ENCODE measurements at places on chromosomes 16 and 17. TPM values are rescaled to one million over a fixed set of nuclear protein-coding genes. Genes with fewer than 3 reads are reported as not detected.

- DNase-seq = no peak
These were observed 975 bp downstream of the SNX29 start for GRCh38 chr16:11977376-11978041.

- no peak for DNase-seq
These were observed 11.4 kb downstream of the CAPNS2 start for GRCh38 chr16:55577887-55578286.

DNA sequence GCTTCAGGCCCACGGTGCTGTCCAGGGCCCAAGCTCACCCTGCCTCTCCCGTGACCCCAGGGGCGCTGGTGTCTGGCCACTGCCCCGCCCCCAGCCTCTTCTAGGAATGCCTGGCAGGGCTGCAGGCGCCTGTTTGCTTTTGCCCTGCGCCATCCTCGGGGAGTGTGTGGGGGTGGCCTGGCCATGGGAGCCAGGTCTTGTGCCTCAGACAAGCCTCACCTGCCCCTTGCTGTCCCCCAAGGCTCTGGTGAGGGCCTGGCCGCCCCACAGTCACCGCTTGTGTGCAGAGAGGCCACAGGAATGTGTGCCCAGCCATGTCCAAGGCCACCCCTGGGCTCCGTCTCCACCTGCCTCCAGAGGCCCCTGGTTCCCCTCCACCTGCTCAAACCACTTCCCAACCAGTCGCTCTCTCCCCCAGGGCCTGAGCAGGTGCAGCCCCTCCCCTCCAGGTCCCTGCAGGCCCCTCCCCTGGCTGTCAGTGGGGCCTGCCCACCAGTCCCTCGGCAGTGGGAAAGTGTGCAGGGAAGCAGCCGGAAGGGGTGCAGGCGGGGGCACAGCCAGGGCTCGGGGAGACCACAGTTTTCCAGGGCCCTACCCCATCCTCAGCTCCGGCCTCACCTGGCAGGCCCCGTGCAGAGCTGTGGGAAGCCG lies 841 bp upstream of the IGFALS start:
- DNase-seq = no peak

The FSCN2 gene
- 2.7 TPM for polyA plus RNA-seq

GRCh38 chr16:4944333-4945281 lies 7.7 kb upstream of the PPL start:
- peak; percentile 76 for DNase-seq

The CD19 gene
- polyA plus RNA-seq = 1.0 TPM

DNA sequence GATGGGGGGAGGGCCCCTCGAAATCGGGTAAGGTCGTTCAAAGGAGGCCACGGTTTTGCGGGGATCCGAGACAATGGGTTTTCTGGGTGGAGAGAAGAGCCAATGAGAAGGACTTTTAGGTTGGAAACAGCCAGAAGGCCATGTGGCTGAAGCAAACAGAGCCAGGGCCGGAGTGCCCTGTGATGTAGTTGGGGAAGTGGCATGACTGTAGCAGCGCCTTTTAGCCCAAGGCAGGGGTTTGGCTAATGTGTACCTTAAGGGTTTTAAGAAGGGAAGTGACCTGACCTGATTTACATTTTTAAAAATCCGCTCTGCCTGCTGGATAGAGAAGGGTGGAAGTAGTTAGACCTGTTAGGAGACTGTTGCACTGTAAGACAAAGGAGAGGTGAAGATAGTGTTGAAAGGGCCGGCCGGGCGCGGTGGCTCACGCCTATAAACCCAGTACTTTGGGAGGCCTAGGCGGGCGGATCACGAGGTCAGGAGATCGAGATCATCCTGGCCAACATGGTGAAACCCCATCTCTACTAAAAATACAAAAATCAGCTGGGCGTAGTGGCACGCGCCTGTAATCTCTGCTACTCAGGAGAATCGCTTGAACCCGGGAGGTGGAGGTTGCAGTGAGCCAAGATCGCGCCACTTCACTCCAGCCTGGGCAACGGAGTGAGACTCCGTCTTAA lies 1.0 kb downstream of the LYRM1 start:
- peak; percentile 72 for DNase-seq

- no peak for DNase-seq
These were observed 13.2 kb downstream of the RAI1 start for GRCh38 chr17:17694169-17695081.

The IGFALS gene
- 1.2 TPM for polyA plus RNA-seq

The HOXB1 gene
- polyA plus RNA-seq = 0.18 TPM

- DNase-seq = peak; percentile 75
These were observed 9.3 kb downstream of the RIPOR1 start for GRCh38 chr16:67537636-67538591.

The SENP3 gene
- 62.7 TPM for polyA plus RNA-seq

The ADAD2 gene
- polyA plus RNA-seq = 1.1 TPM

DNA sequence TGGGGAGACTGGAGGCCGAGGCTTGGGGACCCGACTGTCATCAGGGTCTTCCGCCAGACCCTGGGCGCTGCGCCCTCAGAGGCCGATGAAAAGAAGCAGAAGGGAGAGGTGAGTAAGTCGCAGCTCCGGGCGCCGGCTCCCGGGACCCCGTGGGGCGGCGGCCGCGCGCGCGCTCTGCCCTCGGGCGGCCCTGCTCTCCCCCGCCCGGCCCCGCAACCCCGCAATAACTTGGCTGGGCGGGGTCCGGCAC lies 392 bp upstream of the ABHD15 start:
- DNase-seq = no peak

The FBXW10 gene
- 0.78 TPM for polyA plus RNA-seq

DNA sequence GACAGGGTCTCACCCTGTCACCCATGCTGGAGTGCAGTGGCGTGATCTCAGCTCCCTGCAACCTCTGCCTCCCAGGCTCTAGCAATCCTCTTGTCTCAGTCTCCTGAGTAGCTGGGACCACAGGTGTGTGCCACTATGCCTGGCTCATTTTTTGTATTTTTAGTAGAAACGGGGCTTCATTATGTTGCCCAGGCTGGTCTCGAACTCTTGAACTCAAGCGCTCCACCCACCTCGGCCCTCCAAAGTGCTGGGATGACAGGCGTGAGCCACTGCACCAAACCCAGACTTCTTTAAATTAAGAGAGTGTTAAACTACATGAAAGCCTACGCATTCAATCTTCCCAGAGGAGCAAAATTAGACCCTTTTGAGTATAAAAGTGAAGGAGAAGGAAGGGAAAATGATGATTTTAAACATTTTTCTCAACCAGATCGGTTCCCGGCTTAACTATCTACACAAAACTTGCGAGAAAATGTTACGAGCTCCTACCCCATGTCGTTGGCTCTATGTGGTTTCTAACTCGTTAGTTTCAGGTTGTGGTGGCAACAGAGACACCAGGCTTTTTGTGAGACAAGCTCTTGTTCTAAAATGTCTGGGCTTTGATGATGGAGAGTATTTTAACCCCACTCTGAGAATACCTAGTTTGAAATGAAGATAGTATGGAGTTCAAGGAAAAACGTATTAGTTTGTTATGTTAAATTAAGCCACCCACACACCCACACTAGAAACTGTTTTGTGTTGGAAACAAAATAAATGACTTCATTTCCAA lies 26.3 kb downstream of the STAT5B start:
- DNase-seq = no peak

GRCh38 chr17:49353607-49354006 lies 8.4 kb downstream of the ZNF652 start:
- no peak for DNase-seq

The TMEM204 gene
- polyA plus RNA-seq = 15.3 TPM

The SMIM36 gene
- polyA plus RNA-seq = 0.14 TPM

The TBC1D3D gene
- polyA plus RNA-seq = 0.79 TPM

The CD7 gene
- 0.95 TPM for polyA plus RNA-seq

DNA sequence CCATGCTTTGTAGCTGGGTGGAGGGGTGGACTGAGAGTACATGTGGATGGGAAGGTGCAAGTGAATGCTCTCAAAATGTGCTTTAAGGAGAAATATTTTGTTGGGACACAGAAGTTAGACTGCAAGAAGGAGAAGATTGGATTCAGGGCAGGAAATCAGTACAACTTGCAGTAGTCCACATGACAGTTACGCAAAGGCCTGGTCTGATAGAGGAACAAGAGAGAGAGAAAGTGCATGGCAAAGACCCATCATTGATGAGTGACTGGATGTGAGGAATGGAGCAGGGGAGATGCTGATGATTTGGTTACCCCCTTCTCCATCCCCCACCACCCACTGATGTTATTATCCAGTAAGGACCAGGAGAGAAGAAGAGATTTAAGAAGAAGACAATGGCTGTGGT lies 472.8 kb downstream of the MAF start:
- DNase-seq = no peak

The FBXW10B gene
- 1.5 TPM for polyA plus RNA-seq

- DNase-seq = no peak
These were observed 6.5 kb downstream of the TM4SF5 start for GRCh38 chr17:4777969-4778760.

GRCh38 chr16:90046971-90047713 lies 27.9 kb upstream of the DBNDD1 start:
- DNase-seq = peak; percentile 53

GRCh38 chr17:8160741-8161221 lies 2.0 kb downstream of the VAMP2 start:
- no peak for DNase-seq

- no peak for DNase-seq
These were observed 151.1 kb upstream of the MAF start for GRCh38 chr16:79751471-79752184.

The IL17C gene
- not detected for polyA plus RNA-seq

- no peak for DNase-seq
These were observed 76.0 kb downstream of the METRNL start for GRCh38 chr17:83155128-83156121.

DNA sequence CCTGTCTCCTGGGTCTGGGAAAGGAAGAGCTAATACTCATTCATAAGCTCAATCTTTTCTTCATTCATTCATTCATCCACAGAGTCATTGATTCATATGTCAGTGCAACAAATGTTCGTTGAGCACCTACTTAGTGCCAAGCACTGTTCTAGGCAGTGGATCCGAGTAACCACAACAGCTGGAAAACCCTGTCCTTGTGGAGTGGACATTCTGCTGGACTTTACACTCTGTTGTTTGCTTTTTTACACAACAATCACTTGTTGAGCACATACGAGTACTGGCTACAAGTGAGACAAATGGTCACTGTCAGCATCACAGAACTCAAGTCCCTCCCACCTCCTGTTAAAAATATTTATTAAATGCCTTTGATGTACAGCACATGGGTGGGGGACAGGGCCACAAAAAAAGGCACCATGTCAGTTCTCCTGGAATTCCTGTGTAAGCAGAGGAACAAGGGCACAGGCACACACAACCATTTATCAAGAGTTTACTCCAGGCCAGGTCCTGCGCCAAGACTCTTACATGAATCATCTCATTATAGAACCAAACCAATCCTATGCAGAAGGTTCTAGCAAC lies 46.9 kb downstream of the TEKT5 start:
- DNase-seq = no peak

The ALDOA gene
- polyA plus RNA-seq = 362 TPM

DNA sequence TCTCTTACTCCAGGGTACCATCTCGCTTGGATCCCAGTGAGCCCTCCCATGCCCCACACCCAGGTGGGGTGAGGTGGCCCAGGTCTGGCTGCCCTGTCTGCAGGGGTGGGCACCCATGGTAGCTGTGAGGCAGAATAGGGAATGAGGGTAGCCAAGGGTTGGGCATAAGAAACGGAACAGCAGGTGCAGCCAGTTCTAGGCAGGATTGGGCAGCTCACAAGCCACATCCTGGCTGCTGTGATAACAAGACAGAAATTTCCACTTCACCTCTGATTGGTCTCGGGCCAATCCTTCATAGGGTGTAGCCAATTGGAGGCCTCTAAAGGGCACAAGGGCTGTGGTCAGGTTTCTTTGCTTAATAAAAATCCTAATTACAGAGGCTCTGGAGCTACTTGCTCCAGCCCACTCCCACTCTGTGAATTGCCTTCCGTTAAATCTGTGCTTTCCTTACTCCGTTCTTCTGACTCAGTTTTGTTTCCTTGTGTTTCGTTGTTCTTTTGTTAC lies 1.5 kb upstream of the ARHGDIG start:
- DNase-seq = peak; percentile 27

The SMIM5 gene
- polyA plus RNA-seq = 3.4 TPM

- DNase-seq = no peak
These were observed 129.6 kb downstream of the MRM1 start for GRCh38 chr17:36730857-36731490.

DNA sequence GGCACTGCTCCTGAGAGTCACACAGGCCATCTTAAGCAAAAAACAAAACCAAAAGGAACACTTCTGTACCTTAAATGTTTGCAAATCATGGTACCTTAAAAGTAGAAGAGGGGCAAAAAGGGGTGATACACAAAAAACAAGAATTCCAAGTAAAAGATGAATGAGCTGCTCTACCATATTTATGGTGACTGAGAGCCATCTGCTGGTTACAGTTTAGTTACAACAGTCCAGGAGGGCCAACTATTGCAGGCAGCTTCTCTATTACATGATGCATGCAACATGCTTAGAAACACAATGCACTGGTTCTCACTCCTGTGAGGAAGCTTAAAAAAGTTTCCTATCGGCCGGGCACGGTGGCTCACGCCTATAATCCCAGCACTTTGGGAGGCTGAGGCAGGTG lies 53.5 kb downstream of the STX8 start:
- DNase-seq = peak; percentile 38

GRCh38 chr17:75552425-75553294 lies 27.2 kb downstream of the LLGL2 start:
- DNase-seq = no peak

DNA sequence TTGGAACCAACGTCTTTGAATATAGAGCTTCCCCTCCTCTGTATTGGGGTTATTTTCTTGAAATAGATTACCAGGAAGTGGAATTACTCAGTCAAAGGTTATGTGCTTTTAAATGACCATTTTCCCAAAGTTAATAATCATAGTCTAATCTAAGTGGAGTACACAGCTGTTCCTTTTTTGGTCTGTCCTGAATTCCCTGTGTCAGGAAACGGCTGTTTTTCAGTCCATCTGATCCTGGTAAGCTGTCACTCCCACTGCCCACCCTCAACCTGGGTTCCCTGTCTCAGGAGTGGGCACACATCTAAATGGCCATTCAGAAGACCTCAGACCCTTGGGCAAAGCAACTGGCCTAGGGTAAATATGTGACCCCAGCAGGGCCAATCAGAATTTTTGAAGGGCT lies 57.6 kb upstream of the KSR1 start:
- no peak for DNase-seq

The C17orf100 gene
- polyA plus RNA-seq = 6.7 TPM

DNA sequence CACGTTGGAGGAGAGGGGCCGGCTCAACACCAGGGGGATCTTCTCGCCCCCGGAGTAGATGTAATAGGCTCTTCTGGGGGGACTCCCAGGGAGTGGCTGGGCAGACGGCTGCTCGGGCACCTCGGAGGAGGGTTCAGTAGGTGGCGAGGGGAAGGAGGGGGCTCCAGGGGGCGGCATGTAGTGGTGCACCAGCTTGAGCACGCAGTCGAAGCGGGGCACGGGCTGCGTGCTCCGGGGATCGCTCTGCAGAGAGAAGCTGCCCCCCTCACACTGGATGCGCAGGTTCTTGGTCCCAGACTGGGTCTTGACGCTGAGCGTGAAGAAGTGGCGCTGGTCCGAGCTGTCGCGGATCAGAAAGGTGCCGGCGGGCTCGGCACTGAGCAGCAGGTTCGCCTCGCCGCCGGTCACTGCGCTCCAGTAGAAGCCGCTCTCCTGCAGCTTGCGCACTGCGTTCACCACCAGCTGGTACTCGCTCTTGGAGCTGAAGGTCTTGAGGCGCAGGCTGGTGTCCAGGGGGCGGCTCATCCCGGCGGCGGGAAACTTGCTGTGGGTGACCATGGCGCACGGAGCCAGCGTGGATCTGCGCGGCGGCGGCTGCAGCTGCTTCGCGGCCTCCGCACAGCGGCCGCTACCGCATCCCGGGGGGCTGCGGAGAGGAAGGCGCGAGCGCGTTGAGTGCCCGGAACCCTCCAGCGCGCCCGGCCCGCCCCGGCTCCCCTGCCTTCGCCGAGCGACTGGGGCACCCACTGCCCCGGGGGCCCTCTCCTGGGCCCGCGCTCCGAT lies 1.1 kb downstream of the SOCS3 start:
- no peak for DNase-seq

- peak; percentile 18 for DNase-seq
These were observed 1629.2 kb downstream of the CDH8 start for GRCh38 chr16:60407034-60407433.
